ENCODE measurements at places on chromosomes 13 and 19.
A peak's percentile ranks its signal among the peaks of the same experiment; 100 is the strongest.

DNA sequence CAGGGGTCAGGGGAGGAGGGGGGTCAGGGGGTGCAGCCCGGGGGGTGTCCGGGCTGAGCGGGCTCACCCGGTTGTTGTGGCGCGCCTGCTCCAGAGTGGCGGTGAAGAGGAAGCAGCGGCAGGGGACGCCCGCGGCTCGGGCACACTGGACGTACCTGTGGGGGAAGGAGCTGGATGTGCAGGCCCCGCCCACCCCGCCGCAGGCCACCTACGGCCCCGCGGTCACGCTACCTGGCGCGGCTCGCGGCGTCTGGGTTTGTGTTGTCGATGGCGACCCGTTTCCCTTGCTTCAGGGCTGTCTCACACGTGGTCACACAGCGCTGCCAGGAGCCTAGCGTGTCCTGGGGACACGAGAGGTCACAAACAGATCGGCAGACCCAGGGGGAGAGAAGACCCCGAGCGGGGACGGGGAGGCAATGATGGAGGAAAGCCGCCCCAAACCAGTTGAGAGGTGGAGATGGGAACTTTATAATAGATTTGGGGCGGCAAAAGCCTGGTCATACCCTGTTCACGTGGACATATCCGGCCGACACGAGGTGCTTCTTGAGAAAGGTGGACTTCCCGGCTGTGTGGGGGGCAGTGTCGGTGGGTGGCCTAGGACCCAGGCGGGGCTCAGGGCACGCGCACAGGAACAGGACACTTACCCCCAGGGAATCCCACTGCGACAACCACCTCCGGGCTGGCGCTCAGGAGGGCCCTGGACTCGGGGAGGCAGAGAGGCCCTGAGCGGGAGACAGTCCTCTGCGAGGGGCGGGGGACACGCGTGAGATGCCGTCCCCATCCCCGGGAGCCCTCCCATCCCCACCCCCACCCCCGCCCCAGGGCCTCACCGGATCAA, 5.6 kb downstream of the PNKP start:
- DNase-seq: no peak

DNA sequence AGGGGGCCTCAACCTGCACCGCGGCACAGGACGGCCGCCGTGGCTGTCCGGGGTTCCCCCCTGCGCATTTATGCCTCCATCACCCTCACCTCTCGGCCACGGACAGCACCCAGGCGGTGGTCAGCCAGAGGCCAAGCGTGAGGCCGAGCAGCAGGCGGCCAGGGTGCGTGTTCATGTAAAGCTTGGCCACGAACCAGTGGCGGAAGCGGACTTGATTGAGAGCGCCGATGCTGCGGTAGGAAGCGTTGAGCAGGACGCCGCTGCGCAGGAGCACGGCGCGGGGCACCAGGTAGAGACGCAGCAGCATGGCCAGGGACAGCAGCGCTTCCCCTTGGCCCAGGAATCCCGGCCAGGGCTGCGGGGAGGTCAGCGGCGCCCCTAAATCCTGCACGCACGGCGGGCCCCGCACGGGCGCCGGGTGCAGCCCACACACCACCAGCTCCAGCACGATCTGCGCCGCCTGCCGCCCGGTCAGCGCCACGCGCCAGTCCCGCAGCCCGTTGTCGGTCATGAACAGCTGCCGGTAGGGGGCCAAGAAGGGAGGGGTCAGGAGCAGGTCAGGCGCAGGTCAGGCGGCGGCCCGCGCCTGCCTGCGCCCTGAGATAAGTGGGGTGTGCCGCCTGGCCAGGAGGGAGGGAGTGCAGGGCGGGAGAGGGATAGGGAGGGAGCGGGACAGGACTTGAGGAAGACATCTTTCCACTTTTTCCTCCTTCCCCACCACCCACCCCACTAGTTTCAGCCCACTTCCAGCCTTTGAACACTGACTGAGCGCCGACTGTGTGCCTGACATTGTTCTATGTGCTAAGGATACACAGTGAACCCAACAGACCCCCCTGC, 6.5 kb downstream of the KCNN4 start:
- DNase-seq: peak; percentile 82

DNA sequence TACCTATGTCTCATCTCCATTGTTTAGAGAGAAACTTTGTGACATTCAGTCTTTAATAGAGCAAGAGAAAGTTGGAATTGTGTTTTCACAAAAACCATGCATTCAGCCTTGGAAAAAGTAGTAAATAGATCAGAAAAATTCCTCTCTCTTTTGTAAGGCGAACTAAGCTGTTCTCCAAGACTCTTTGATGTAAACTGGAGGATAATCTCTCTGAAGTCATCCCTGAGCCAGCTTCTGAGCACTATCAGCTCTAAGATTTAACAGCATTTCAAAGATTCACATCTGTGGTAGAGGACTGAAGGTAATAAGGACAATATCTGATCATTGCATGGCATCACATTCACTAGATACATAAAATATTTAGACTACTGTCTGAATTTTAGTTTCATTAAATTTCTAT, 904.6 kb upstream of the ATXN8OS start:
- DNase-seq: no peak

GRCh38 chr13:27267596-27267995, 3.0 kb upstream of the RASL11A start:
- DNase-seq: no peak

- DNase-seq: no peak
Observed at GRCh38 chr13:83929157-83929556, 46.9 kb upstream of the SLITRK1 start.

- DNase-seq: no peak
Observed at GRCh38 chr13:45575146-45575829, 40.3 kb downstream of the ERICH6B start.

GRCh38 chr13:75329723-75330122, 152.2 kb downstream of the TBC1D4 start:
- DNase-seq: no peak

- DNase-seq: peak; percentile 45
Observed at GRCh38 chr13:39016787-39017186, 21.1 kb downstream of the PROSER1 start.

All from AG20443 (cell line).